ENCODE measurements at places on chromosomes 5 and 9.

DNA sequence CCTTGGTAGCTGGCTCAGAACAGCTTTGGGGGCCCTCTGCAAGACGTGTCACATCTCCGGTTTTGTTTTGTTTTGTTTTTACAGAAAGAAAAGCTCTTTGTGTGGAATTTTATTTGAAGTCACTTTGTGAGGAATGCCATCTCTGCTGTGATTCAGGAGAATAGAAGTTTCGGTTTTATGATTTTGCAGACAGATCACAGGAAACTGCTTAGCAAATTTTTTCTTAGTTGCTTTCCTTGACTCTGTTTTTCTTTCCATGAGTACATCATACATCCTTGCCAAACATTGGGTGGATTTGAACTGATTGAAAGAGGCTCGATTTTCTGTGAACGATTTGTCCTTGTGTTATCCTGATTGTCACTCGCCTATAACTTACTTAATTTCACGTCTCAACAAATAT is 5.1 kb downstream of the SEMA5A start:
- DNase-seq, result peak; percentile 69

- DNase-seq, result no peak
Observed at GRCh38 chr9:129889941-129890717, 54.9 kb downstream of the USP20 start.

DNA sequence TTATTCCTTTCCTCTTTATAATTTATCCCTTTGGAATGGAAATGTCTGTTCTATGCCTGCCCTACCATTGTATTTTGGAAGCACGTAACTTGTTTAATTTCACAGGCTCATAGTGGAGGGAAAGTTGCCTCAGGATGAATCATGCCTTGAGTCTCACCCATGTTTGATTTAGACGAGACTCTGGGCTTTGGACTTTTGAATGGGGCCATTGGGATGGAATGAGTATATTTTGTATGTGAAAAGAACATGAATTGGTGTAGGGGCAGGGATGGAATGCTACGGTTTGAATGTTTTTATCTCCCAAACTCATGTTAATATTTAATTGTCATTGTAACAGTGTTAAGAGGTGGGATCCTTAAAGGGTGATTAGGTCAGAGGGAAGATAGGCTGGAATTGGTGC is 10.3 kb downstream of the FBXW5 start:
- no peak for DNase-seq

GRCh38 chr5:178439493-178440180 is 150.6 kb downstream of the COL23A1 start:
- DNase-seq, result no peak

- no peak for DNase-seq
Observed at GRCh38 chr5:64839936-64840335, 71.2 kb downstream of the CWC27 start.

Data from astrocyte of the spinal cord (primary cell).